ENCODE measurements at places on chromosomes 2 and 18.
A peak's percentile ranks its signal among the peaks of the same experiment; 100 is the strongest.

DNA sequence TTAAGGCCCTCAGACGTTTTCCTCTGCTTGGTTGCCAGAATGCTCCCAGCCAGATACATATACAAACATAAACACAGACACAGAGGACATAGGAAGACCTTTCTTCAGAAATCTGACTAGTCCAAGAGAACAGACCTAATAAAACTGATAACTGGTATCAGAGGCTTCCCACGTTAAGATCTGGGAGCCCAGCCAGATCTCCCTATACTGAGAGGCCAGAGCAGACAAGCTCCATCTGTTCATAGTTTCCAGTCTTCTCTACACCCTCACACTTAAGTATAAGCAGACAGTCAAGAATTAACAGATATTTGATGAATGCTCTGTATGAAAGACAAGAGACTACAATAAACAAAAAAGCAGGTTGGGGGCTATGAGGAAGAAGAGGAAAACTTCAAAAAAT is 240.5 kb upstream of the CHAC2 start:
- DNase-seq, result no peak

GRCh38 chr18:3528231-3528630 is 78.3 kb downstream of the TGIF1 start:
- no peak for DNase-seq

GRCh38 chr2:190646780-190647522 is 1.9 kb upstream of the NAB1 start:
- no peak for DNase-seq

GRCh38 chr2:29844713-29845326 is 76.6 kb downstream of the ALK start:
- peak; percentile 5 for DNase-seq

DNA sequence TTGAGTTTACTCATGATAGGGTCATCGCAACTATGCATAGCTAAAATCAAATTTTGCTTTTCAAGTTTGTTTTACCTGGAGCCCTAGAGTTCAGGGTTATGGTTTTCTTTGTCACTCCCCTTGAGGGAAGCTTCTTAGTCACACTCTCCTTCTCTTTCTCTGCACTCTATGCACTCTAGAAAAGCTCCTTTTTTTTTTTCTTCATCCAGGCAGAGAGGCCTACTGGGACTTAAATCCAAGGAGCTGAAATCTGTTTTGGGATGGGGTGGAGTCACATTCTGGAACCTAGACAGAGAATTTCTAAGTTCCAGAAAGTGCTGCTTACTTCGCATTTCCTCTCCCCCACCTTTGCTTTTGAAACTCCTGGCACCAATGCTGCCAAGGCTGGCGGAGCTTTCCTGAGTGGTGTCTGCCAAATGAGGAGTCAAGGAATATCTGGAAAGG is 19.1 kb upstream of the IL18R1 start:
- DNase-seq, result peak; percentile 97

DNA sequence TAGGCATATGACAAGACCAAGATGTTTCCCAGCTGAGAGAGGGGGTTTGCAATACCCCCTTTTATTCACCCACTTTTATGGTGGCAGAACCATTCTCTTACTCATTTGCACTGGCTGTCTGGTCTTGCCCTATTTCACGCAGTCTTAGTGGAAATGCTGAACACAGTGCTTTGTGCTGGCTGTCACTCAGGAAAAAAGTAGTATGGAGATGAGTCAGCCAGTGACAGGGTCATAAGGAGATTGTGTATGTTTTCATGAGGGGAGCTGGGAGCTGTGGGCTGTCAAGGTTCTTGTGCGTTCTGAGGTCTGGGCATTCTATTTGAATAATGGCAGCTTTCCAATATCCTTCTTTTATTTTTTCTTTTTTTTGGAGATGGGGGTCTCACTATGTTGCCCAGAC is 10.9 kb upstream of the CNRIP1 start:
- peak; percentile 55 for DNase-seq

- DNase-seq, result peak; percentile 63
These were observed 20.6 kb upstream of the HAAO start for GRCh38 chr2:42812899-42813479.

GRCh38 chr2:195683174-195683573 is 26.1 kb downstream of the SLC39A10 start:
- peak; percentile 46 for DNase-seq

DNA sequence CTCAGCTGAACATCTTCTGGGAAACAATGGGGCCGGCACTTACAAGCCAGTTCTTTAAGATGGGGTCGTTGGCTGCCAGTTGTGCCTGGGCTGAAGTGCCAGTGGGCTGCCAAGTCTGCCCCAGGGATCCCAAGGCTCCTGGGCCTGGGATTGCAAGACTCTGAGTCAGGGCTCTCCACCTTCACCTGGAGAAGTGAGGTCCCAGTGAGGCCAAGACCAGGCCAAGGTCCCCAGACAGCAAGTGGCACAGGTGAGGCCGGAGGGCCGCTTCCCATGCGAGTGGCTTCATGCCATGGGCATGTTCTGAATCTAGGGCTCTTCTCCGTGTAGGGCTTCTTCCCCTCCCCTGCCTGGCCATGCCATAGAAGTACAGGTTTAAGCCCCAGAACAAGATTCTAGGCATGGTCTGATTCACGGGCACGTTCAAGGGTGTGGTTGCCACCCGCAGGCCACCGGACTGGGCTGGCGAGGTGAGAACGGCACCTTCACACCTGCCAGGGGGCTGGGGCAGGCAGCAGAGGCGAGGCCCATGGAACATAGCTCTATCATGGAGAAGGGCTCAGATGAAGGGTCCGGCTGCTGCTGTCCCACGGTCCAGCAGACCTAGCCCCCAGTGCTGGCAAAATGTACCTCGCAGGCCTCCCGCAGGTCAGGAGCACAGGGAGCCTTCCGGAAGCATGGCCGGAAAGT is 36.4 kb downstream of the TWIST2 start:
- no peak for DNase-seq

- no peak for DNase-seq
These were observed 152.2 kb downstream of the CTNNA2 start for GRCh38 chr2:79665091-79665490.

- no peak for DNase-seq
These were observed 130.4 kb downstream of the TTC27 start for GRCh38 chr2:32758232-32758631.

- DNase-seq, result peak; percentile 7
These were observed 114.0 kb upstream of the GLS start for GRCh38 chr2:190766595-190766994.

DNA sequence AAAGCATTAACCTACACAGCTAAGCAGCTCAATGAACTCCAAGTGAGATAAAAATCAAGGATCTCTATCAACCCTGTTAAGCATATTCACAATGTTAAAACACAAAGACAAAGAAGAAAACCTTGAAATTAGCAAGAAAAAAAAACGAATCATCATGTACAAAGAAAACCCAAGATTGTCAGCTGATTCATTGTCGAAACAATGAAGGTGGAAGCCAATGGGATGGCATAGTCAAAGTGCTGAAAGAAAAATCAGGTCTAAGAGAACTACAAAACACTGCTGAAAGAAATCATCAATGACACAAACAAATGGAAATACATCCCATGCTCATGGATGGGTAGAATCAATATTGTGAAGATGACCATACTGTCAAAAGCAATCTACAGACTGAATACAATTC is 32.5 kb downstream of the NMS start:
- DNase-seq, result no peak

- DNase-seq, result no peak
These were observed 622.6 kb upstream of the ID2 start for GRCh38 chr2:8059255-8059654.

DNA sequence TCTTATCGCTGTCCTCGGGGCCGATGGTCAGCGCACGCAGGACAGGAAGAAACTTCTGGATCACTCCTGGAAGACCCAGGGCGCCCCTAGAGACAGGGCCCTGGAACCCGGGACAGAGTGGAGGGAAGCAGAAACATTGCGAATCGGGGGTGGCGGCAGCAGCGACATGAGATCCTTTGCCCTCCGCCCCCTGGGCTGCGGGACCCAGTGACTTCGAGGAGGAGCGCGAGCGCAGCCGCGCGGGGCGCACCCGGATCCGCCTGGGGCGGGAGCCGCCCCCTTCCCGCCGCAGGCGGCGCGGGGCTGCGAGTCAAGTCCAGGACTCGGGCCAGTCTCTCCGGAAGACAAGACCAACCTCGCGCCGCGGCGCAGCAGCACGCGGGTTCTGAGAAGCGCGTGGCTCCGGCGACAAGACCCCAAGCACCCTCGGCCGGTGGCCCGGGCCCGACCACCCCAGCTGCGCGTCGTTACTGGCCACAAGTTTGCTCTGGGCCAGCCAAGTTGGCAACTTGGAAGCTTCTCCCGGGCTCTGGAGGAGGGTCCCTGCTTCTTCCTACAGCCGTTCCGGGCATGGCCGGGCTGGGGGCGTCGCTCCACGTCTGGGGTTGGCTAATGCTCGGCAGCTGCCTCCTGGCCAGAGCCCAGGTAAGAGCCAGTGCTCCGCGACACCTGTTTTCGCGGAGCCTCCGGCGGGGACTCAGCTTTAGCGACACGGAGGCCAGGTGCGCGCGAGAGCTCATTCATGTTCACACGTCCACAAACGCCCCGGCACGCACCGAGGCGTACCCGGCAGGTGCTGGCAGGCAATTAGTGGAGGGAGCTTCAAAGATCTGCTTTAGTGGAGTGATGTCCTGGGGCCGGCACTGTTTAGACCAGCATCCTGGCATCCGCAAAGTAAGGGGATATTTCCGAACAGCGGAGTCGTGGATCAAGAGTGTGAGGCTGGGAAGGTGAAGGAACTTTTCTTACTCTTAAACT is at the start of gene PTH2R:
Gene PTH2R (plus strand): TSS at position 319 of the 978 bp plus-strand sequence. CDS start 252 bp downstream, at position 571.
- no peak for DNase-seq

- DNase-seq, result no peak
These were observed 68.8 kb downstream of the EMX1 start for GRCh38 chr2:72985891-72986683.

DNA sequence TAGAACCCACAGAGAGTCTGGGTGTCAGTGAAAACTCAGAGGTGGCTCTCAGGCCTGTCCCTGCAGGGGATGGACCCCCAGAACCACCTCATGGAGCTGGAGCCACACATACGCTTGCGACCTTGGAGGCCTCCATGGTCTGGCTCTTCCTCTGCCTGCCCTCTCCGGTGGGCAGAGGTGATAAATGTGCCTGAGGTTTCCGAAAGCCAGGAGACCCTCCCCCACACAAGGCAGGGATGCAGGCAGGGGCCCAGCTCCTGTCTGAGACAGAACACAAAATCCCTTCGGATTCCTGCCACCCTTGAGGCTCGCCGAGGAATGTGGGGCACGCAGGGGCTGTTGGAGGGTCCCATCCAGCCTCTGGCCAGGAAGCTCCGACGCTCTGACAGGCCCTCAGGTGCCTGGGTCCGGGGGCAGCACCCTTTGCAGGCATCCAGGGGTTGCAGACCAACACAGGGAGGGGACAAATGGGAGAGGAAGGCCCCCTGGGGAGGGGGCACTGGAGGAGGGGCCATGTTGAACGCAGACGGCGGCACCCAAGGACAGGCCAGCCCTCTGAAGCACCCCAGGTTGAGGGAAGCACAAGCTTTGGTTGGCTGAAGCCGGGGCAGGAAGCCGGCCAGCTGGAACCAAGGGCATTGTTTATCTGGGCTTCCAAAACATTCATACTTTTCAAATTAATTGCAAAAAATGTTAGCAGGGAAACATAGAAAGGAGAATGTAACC is 4.1 kb upstream of the SNED1 start:
- DNase-seq, result no peak

DNA sequence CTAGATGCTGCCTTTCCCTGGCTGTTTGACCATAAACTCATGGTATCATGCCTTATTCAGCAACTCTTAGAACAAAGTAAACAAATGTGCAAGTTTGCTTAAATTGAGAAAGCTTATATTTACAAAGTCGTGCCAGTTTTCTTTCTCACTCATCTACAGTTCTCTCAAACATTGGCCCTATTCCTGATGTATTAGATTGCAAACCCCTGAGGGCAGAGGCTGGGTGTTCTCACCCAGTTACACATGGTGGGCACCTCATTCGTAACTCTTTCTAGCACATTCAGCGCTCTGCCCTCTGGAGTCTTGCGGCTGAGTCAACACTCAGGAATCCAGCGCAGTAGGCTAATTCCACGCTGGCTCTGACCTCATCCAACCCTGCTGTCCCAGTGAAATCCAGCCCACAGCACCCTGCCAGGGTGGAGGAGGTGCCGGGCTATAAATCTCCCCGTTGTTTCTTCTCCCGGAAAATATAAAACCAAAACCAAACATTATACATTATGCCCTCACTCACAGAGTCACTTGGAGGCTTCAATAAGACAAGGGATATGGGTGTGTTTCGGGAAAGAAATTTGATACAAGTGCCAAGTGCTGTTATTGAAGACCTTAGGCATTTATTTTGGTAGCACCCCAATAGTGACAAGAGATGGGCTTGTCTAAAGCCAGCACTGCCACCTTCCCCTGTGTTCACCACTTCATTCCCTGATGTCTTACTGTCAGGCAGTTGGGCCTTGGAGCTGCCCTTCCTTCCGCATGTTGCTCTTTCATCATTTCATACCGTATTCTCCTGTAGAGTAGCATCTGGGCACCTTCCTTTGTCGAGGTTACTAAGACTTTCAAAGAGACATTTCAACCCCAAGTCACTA is 287.4 kb downstream of the PRKCE start:
- DNase-seq, result peak; percentile 99

- no peak for DNase-seq
These were observed 8.0 kb downstream of the CYRIA start for GRCh38 chr2:16657671-16658070.

GRCh38 chr2:126221506-126221905 is 434.5 kb upstream of the GYPC start:
- no peak for DNase-seq

- DNase-seq, result no peak
These were observed 211.1 kb downstream of the HDAC4 start for GRCh38 chr2:239189711-239190131.

GRCh38 chr2:224885291-224885690 is 157.0 kb downstream of the DOCK10 start:
- no peak for DNase-seq

GRCh38 chr2:75290600-75291150 is 91.4 kb upstream of the TACR1 start:
- DNase-seq, result no peak

GRCh38 chr2:175824243-175824642 is 177.8 kb downstream of the LNPK start:
- DNase-seq, result no peak

GRCh38 chr2:234898534-234899053 is 53.2 kb upstream of the SH3BP4 start:
- DNase-seq, result no peak

DNA sequence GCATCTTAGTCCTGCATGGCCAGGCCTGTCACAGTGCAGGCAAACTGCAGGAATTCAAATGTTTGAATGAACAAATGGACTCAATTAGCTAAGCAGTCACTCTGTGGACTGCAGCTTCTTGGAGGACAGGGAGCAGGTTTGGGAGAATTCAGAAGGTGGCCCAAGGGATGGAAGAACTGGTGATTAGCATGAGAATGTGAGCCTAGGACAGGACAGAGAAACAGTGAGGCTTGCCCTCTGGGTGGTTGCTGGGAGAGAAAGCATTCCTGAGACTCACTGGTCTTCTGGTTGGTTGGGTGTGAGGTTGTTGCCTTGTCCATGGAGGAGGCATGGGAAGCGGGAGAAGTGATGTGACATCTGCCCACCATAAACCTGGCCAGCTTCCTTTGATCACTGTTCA is 13.7 kb downstream of the IL1RL2 start:
- DNase-seq, result no peak

GRCh38 chr2:218857371-218858137 is 2.1 kb upstream of the WNT6 start:
- DNase-seq, result no peak

GRCh38 chr2:197163712-197164140 is 146.9 kb downstream of the ANKRD44 start:
- DNase-seq, result no peak

GRCh38 chr2:64179582-64180321 is 35.5 kb upstream of the PELI1 start:
- DNase-seq, result peak; percentile 25
